Stimulated activated CD4-positive, alpha-beta T cell treated with anti-CD3 and anti-CD28 coated beads, TNF-alpha, amount 100 ng/mL, for 1 hour (primary cell): ENCODE measurements at places on chromosomes 1 and 21.

DNA sequence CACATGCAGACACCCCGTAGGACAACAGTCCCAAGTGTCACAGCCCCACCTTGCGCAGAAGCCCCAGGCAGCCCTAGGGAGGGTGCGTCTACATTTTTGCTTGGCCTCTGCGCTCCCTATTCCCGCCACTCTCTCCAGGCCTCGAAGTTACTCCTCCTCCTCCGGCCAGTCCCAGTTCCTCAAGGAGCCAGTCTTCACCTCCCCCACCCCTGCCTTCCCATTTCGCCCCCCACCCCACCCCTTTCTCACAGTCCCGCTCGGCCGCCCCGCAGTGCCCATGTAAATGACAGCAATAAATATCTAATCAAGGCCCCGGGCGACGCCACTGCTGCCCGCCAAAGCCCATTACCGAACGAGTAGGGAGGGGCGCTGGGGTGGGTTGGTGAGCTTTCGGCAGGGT is 3.2 kb downstream of the DMBX1 start:
- no peak for DNase-seq

- DNase-seq, result no peak
Measured at GRCh38 chr1:2810899-2811532, 9.5 kb upstream of the TTC34 start.

DNA sequence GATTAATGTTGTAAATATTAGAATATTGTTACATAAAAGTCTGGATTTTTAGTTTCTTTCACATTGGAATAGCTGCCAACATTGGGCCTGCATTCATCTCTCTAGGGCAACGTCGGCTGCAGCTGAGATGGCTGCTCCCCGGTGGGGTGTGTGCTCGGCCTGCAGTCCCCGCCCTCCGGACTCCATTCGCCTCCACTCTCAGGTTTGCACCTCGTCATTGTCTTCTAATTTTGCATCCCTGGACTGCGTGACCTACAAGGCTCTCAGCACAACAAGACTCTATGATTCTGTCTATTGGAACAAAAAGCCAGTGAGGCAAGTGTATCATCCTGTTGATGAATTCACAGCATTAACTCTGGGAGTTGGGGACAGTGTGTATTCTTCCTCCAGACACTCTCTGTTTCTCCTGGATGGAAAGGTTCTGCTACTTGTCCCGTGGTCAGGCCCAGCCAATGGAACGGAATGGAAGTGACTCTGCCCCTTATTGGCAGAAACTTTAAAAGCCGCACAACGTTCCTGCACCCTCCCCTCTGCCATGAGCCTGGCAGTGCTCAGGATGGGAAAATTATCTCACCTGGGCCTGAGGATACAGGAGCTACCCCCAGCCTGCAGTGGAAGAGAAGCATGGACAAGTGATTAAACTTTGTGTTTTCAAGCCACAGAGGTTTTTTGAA is 105.0 kb upstream of the SAMD11 start:
- no peak for DNase-seq

DNA sequence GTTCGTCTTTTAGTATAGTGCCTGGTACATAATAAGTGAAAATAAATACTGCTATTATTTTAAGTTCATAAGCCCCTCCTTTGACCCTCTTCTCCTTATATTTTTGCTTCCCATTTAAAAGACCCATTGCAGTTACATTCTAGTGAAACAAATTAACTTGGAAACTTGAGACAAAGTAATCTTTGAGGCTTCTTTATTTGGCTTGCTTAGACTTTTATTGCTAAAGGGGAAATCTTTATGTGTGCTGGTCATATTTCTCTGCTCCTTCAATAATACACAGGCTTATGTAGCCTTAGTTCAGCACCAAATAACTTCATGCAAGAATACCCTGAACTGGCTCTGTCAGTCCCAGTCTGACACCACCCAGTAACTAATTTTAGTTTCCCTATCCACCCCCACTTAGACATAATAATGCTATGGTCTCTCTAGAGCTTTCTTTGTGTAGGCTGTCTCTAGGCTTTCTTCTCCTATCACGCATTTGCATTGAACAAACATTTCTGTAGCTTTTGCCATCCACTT is 257.8 kb downstream of the OMA1 start:
- DNase-seq, result no peak

DNA sequence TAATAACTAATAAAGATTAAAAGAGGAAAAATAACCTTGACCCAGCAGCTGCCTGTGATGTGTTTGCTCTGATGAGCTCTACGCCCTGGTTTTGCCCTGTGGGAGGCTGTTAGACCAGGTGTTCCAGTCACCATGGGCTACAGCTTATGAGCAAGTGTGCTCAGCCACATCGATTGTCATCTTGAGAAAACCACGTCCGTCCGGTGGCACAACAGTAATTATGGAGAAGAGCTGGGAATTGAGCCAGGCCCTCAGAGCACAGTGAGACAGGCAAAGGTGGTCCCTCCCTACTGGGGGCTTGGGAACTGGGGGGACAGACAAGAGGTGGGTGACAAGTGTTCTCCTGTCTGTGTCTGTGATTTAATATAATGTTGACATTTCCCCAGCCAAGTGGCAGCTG is 420.5 kb downstream of the MATN1 start:
- no peak for DNase-seq

DNA sequence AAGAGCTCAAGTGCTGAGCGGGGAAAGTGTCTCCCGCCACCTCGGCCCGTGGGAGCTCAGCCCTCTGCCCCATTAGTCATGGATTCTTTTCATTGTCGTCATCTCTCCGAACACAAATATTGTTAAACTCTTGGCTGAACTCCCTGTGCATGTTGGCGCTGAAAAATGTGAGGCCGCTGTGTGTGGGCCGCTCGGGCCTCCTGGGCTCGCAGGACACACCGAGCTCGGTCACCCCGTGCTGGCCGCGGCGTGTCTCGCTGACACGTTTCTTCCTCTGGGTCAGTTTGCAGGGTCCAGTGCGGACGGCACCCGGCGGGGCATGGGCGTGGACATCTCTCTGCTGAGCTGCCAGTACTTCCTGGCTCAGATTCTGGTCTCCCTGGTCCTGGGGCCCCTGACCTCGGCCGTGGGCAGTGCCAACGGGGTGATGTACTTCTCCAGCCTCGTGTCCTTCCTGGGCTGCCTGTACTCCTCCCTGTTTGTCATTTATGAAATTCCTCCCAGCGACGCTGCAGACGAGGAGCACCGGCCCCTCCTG is 25.6 kb downstream of the SLC45A1 start:
- no peak for DNase-seq

DNA sequence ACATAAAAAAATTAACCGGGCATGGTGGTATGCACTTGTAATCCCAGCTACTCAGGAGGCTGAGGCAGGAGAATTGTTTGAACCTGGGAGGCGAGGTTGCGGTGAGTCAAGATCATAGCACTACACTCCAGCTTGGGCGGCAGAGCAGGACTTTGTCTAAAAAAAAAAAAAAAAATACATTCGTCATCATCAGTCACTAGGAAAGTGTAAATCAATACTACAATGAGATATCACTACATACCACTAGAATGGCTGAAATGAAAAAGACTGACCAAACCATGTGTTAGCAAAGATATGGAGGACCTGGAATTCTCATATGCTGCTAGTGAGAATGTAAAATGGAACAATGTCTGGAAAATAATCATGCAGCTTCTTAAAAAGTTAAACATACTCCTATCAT is 9.3 kb downstream of the SPATA45 start:
- DNase-seq, result no peak

DNA sequence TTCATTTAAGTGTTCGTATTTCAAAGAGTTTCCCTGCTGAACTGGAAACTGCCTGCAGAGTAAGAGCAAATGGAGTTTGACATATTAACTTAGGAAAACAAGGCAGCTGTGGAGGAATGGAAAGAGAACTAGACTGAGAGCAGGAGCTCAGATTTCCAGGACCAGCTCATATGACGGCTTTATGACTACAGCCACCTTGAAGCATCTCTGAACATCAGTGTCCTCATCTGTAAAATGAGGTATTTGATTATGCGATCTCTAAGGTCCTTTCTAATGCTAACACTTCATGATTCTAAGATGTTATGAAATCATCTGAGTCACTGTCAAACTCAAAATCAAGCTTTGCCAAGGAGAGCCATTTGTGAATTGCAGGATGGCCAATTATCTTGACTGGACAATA is 112.3 kb downstream of the PRRX1 start:
- DNase-seq, result no peak

DNA sequence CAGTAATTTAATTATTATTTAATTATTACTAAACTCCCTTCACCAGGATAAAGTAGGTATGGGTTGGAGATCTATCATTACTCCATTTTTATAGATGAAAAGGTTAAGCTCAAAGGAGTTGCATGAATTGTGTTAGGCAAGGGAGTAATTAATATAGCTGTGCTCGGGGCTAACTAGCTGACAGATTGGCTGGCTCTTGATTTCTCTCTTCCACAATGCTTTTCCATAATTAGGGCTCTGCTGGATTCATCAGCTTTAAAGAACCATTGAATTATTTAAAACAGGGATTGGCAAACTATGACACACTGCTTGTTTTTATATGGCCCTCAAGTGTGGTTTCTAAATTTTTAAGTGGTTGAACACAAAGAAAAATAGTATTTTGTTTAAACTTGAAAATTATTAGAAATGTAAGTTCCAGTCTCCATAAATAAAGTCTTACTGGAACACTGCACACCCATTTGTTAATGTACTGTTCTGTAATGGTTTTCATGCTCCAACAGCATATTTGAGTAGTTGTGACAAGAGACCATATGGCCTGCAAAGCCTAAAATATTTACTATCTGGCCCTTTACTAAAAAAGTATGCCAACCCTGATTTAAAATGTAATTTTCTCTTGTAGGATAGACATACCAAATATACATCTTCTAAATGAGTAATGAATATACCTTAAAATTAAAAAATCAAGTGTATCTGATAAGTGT is 76.4 kb downstream of the GDAP2 start:
- DNase-seq, result no peak

DNA sequence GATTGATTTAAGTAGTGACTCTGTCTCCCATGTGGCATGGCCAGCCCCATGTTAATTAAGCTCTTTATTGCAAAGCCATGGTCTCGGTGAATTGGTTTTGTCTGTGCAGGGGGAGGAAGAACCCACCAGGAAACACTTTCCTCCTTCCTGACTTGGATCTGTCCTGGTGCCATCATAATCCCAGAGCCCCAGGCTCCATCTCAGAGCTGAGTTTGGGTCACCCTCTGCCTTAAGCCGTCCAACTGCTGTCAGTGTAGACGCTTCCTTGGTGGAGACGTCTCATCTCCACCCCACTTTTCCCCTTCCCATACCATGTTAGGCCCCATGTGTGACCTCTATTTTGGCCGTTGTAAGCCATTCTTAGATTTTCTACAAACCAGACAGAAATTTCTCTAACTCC is 36.0 kb upstream of the COL6A2 start:
- DNase-seq, result no peak

- no peak for DNase-seq
Measured at GRCh38 chr1:47384083-47384482, 32.0 kb upstream of the FOXE3 start.

GRCh38 chr1:214801191-214801590 is 198.2 kb downstream of the CENPF start:
- no peak for DNase-seq

DNA sequence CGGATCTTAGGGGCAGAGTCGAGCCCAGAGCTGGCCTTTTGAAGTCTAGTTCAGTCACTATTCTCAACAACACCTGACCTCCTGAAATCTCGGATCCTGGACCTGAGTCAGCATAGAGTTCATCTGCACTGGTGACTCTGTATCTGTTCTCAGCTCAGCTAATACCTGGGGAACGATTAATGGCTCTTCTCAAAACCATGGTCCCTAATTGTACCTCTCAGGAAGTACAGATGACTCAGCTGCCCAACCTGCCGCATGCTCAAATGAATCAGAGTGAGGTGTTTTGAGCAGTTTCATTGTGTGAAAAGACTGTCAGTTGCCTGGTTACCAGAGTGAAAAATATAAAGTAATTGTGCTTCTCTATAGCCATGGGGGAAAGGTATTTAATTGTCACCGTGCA is 89.2 kb downstream of the SLC35F3 start:
- no peak for DNase-seq

- no peak for DNase-seq
Measured at GRCh38 chr1:7670334-7671145, 100.6 kb upstream of the VAMP3 start.

DNA sequence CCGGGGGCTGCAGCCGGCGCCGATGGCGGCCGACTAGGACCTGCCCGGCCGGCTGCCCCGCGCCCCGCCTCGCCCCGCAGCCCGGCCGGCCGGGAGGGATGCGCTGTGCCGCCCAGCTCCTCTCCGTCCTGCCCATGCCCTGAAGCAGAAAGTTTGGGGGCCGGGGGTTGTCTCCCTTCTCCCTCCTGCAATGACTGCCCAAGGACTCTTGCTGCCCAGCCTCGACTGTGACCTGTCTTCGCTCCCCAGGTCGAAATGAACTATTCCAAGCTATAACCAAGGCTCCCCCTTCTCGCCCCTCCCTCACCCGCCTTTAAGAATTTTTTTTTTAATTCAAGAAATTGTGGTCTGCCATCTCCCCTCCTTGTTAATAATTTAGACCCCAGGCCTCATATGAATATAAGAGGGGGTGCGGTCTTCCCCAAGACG is 361 bp downstream of the TMCC2 start:
- DNase-seq, result no peak

DNA sequence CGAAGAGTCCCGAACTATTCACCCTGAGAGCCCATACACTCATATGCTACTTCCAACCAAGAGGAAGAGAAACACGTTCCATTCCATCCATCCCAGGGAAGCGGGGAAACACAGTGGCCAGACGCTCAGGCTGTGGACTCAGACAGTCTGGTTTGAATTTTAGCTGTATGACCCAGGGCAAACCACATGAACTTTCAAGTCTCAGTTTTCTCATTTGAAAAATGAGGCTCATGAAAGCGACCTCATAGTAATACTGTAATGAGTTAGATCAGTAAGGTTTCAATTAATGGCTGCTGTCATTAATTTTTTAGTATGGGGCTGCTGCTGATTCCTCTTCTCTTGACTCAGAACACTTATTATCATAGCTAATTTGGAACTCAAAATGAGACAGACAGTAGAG is 1.5 kb downstream of the FCRL4 start:
- DNase-seq, result no peak
